GM04504 (cell line): ENCODE measurements at places on chromosomes 13 and 19.

DNA sequence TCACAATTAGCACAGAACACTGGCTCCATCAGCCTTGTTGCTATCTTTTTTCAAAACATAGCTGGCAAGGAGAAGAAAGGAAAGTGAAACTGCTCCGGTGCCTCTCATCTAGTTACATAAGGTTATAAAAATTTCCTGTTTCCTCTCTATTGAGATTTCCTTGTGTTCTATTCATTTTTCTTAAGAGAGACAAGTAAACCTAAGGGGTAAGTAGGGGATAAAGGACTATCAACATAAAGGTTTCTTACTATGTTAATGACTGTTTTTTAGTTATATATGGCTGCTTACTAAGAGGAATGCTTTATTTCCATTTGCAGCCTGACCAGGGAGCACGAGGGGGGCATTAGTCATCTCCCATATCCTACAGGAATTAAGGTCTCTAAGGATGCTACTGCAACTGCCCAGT is 73.2 kb upstream of the MLNR start:
- DNase-seq = peak; percentile 10

GRCh38 chr19:13026462-13027370 is 31.4 kb downstream of the NFIX start:
- no peak for DNase-seq

GRCh38 chr19:50835103-50835784 is 1.9 kb upstream of the KLK15 start:
- no peak for DNase-seq

- no peak for DNase-seq
These were observed 236.4 kb upstream of the SGCG start for GRCh38 chr13:22944378-22944777.

DNA sequence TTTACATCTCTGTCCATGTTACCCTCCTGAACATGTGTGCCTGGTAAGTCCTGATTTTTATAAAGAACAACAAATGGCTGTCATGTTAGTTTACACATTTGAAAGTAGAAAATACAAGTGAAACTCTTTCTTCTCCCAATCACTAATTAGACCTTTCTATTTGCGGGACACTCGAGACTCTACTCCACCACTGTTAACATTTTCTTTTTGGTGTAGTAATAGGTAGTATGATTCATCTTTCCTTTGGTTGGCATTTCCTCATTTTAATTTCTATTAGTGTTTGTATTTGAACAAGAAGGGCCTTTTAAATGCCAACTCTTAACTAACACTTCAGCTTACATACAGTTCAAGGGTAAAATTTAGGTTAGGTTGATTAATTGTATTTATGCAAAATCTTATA is 371.1 kb downstream of the PCDH9 start:
- DNase-seq = no peak

- DNase-seq = no peak
These were observed 8.2 kb downstream of the NFIC start for GRCh38 chr19:3374369-3375112.

DNA sequence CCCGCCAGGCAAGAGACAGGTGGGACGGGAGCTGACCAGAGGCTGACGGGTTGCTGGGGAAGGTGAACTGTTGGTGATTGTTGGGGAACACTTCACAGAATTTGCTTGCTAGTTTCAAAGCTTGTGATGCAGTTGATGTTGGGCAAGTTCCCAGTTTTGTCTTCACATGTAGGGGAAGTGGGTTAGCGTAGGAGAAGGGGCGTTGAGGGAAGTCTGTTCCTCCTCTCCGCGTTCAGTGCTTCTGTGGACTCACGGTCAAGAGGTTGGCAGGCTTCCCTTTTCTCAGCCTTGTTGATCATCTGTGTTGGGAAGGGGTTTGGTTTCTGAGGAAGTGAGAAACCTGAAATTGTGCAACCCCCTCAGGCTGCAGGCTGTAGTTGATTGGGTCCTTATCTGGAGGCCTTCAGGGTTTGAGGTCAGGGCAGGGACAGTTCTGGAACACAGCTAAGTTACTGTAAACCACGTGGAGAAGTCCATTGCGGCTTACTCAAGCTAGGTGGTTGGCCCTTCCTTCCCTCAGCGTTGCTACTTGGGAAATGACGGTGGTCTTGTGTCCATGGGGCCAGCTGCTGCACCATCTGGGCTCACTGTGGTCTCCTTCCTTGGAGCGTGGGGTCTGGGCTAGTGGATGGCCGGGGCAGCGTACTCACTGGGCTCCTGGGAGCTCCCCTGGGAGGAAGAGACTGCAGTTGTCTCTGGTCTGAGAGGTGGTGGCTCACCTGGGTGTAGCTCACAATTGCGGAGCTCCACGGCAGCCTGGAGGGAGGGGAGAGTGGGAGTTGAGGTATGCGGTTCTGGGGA is 7.5 kb downstream of the RPS9 start:
- no peak for DNase-seq

- no peak for DNase-seq
These were observed 40.8 kb downstream of the SERPINE3 start for GRCh38 chr13:51380269-51380668.
